GF-D8 (cell line): ENCODE measurements at places on chromosomes 4 and X.

DNA sequence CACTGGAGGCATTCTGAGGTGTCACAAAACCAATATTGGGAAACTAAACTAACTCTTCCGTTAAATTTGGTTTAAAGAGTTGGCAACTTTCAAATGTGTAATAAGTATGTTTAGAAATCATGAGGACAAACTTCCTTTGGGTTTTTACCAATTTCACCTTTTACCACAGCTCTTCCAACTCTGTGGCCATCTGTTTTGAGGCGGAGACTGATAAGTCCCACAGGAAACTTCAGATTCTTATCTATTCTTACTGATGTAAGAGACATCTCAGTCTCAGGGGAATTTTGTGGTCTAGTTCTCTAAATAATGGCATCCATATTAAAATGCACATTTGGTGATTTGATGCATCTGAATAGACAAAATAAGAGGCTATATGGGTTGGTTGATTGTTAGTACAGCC lies 229.2 kb upstream of the AFF2 start:
- DNase-seq, result peak; percentile 86

DNA sequence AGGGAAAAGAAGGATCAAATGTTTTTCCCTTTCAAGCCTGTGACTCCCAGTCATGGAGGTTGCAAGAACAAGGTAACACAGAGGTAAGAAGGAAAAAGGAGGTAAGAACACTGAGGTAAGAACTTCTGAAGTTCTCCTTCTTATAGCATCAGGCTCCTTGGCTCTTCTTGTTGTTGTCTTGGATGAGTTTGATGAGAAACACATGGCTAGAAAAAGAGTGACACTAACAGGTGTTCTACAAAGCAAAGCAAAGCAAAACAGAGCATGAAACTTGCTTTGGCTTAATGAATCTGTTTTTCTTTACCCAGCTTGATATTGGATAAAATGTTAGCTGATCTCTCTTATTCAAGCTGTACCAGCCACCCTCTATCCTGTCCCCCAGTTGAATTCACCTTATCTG lies 231.2 kb upstream of the F9 start:
- DNase-seq, result no peak

DNA sequence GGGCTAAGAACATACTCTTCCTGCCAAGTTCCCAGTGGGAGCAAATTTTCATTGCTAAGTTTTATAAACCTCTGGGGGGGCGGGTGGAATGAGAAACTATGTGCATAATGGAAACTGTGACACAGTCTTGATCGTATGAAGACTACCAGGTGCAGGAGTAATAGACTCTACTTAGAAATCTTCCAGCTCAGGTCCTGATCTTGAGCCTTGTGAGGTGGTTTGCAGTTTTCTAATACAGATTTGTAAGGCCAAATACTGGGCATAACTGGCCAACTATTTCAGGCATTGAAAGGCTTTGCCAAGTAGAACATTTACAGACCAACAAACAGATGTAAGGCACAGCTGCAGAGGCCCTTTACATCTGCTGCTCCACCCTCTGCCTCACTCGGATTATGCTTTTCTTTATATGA lies 89.7 kb upstream of the CBR4 start:
- DNase-seq, result no peak

DNA sequence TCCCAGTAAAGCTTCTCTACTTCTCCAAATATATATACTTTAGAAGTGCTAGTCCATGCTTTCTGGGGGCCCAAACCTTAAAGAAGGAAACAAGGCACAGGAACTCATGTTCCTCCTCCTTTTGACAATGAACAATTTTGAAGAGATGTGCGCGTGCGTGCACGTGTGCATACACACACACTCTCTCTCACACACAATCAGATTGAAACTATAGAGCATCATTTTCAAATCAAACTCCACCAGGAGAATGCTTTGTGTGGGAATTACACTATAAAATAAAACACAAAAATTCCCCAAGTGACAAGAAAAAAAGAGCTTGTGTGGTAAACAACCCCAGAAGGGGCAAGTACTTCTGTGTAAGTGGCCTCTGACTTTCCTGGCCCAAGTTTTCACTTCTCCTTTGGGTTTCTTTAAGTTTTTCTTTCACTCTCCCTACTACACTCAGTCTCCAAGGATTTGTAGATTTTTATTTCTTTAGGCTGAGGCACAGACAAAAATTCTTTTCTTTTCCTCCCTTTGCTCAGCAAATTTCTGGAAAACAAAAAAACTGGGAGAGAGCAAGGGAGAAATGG lies 46.6 kb upstream of the SHISA3 start:
- no peak for DNase-seq

DNA sequence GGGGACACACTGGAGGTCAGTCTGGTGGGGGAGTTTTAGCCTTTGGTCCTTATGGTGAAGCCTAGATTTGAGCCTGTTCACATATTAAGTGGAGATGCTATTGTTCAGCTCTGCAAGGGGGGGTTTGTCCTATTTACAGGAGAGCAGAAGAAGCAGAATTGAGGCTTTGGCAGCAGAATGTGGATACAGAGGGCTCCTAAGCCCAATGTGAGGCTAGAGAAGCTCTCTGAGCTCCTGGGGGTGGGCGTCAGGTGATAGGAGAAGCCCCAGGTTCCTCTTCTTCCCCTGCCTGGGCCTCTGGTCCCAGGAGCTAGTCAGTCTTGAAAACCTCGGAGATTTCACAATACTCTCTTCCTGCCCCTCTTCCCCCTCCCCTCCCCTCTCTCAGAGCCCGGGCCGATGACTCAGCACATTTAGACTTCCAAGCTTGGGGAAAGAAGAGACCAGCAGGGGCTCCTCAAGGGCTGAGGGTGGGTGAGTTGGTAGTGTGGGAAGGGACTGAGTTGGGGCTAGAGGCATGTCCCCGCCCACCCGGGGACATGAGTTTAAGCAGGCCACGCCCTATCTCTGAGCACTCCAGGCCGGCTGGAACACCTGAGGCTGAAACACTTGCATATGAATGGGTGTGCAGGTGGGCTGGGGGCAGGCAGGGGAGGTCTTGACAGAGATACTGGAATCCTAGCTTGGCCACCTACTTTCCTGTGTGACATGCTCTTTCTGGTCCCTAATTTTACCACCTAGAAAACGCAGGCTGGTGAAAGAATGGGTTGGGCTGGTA lies 3.4 kb downstream of the TFE3 start:
- DNase-seq, result peak; percentile 80

GRCh38 chr4:145868637-145869409 lies 69.8 kb downstream of the ZNF827 start:
- DNase-seq, result no peak

DNA sequence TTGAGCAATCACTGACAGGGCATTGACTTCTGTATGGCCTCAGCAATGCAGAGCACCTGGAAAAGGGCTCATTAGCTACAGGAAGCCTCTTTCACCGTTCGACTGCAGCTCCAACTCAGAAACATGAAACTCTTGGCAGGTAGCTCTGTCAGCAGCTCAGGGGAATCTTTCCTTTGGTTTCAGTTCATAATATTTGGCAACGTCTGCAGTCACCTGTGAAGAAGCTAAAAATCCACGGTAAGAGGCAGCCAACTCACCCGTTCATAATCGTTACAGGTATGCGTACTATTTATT lies 354.9 kb downstream of the CAMK2D start:
- DNase-seq, result no peak

DNA sequence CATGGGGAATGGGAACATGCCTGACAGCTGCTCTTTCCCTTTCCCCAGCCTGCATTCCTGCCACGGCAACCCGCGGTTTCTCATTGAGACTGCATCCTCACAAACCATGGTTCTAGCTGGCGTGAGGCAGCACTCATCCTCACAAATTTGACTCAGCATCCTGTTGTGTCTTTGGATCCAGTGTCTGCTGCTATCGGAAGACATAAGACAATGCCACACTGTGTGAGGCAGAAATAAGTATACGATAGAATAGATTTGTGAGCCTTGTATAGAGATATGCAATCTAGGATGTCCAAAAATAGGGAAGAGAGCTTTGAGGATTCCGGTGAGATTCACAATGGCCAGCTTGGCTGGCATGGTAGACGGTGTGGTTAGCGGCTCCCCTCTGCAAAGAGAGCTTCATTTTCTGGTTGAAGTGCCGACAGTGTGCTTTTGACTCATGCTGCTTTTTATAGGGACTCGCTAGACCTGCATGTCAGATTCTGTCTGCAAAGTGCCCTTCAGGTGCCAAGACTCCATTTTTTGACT lies 161.3 kb upstream of the PSAPL1 start:
- DNase-seq, result no peak

- DNase-seq, result no peak
These were observed 52.2 kb downstream of the ANK2 start for GRCh38 chr4:113101669-113102068.

- no peak for DNase-seq
These were observed 23.8 kb upstream of the CYP4V2 start for GRCh38 chr4:186167605-186168004.
